ENCODE measurements at places on chromosomes 2 and 18. TPM values are rescaled to one million over a fixed set of nuclear protein-coding genes. Genes with fewer than 3 reads are reported as not detected.
A peak's percentile ranks its signal among the peaks of the same experiment; 100 is the strongest.

The SGPP2 gene
- total RNA-seq, result 3.0 TPM

The DIPK1C gene
- total RNA-seq, result not detected

- no peak for DNase-seq
Measured at GRCh38 chr2:215419769-215420470, 15.9 kb downstream of the FN1 start.

GRCh38 chr2:98460573-98461497 lies 16.2 kb downstream of the INPP4A start:
- DNase-seq, result peak; percentile 98

Data from activated CD8-positive, alpha-beta T cell treated with anti-CD3 and anti-CD28 coated beads for 36 hours (primary cell).